Left lung (tissue), 14 donors: ENCODE measurements at places on chromosomes 4 and X. TPM values are rescaled to one million over a fixed set of nuclear protein-coding genes. Genes with fewer than 3 reads are reported as not detected.

DNA sequence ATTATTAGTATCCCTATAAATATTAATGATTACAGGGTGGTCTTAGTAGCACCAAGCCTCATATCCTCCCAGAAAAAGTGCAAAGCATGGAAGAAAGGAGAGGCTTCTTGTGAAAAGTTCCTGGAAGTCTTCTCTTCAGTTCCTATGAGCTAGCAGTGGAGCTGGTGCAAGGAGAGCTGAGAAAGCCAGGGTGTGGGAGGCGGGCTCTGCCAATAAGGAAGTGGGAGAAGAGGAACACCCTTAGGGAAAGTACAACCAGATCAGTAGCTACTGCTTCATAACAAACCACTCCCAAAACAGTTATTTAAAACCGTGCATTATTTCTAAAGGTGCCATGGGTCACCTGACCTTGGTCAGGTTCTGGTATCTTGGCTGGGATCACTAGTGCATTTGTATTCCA lies 72.4 kb downstream of the MAP9 start:
- no peak for DNase-seq

DNA sequence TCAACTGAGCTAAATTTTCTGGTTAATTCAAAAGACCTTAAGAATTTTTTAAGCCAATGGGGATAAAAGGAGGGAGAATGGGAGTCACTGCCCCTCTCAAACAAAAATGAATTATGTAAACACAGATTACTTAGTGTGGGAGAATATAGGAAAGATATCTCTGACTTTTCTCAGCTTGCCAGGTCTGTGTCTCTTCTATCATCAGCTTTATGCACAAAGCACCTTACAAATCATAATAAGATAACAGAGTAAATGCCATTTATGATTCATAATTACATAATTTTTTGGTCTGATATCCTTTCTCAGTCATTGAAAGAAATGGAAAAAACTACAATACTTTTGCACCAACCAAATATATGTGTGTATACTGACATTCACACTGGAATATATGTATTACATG lies 604.6 kb upstream of the FAM241A start:
- no peak for DNase-seq

GRCh38 chr4:106746451-106746850 lies 289.7 kb downstream of the DKK2 start:
- no peak for DNase-seq

DNA sequence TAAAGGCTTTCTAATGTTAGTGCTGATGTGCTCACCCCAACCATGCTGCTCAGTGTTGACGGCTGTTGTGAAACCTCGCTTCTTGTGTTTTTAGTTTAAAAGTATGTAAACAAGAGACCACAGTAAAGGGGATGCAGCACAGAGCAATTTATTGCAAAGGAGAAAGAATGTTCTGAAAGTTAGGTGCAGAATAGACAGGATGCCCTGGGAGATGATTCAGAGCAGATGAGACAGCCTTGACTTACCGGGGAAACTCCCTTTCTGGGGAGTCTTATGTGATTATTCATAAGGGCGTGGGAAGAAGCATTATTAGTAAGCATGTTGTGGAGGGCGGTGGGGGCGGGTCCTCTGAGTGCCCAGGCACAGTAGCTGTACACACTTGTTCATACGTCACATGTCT lies 47.7 kb downstream of the EVC start:
- no peak for DNase-seq

- DNase-seq: no peak
These were observed 11.8 kb upstream of the ELF2 start for GRCh38 chr4:139188648-139189416.

DNA sequence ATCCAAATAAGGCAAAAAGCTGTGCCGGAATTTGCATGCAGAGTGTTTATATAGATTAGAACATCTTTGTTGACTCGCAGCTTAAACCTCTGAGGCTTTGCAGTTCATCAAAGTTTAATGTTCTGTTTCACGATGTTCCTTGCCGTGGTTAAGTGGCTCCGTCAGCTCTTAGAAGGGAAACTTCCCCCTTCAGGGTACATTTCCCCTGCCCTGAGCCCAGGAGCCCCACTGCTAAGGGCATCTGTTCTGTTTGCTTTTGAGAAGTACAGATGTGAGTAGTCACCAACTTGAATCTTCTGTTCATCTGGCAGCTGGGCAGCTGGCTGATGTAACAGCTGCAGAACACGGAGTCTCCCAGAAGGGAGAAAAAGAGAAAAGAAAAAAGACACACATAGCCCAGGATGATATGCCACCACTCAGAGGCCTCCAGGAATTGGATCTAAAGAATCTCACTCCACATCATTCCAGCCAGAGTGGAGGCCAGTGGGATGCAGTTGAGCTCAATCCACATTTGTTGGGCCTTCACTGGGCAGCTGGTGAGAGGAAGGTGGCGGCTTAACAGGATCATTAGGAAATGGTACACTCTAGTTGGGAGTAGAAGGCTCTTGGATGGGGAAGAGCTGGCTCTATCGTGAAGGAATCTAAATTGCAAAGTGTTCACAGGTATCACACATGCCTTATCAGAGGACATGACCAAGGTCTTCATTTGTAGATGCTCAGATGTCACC lies 178.7 kb upstream of the RBPJ start:
- peak; percentile 44 for DNase-seq

DNA sequence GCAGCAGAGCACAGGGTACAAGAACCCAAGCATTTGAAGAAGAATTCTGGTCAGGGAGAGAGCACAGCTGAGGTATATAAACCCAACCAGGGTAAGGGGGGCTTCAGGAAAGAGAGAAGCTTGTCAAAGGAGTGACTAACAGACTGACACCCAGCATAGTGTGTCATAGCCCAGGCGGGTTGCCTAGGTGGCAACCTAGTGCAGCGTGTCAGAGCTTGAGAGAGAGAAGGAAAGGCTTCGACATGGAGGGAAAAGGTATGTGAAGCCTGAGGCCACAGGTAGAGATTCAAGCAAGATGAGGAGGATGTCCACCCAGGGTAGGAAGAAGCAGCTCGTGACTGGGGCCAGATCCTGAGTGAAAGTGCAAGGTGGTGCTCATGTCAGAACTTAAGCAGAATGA lies 8.5 kb upstream of the ANTXR2 start:
- DNase-seq: no peak

- DNase-seq: no peak
These were observed 331.0 kb upstream of the PCDH10 start for GRCh38 chr4:132818091-132818490.

Gene NLRP2B
- not detected for polyA plus RNA-seq

Gene BANK1
- polyA plus RNA-seq: 2.4 TPM

Gene F8A3
- 0.27 TPM for polyA plus RNA-seq

Gene LGI2
- 5.8 TPM for polyA plus RNA-seq

Gene SASH3
- polyA plus RNA-seq: 3.8 TPM

Gene SHROOM3
- 17.0 TPM for polyA plus RNA-seq
